SK-N-SH (cell line): ENCODE measurements at places on chromosomes 16 and 17.

- DNase-seq = no peak
Measured at GRCh38 chr16:2211923-2212347, 1.3 kb upstream of the BRICD5 start.

DNA sequence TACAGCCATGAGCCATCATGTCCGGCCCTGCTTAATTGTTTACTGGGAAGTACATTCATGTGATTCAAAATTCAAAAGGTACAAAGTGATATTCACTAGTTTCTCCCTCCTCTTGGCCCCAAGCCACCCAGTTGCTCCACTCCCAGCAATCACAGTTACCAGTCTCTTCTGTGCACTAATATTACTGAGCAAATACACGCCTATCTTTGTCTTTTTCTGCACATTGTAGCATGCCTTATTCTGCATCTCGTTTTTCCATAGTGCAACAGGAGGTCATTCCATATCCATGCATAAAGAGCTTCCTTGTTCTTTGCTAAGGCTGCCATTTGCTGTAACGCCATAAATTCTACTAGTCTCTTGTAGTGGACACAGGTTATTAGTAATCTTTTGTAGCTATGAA lies 2.2 kb upstream of the ALOX15 start:
- DNase-seq = no peak

GRCh38 chr17:61239327-61239726 lies 160.3 kb upstream of the TBX2 start:
- DNase-seq = no peak

DNA sequence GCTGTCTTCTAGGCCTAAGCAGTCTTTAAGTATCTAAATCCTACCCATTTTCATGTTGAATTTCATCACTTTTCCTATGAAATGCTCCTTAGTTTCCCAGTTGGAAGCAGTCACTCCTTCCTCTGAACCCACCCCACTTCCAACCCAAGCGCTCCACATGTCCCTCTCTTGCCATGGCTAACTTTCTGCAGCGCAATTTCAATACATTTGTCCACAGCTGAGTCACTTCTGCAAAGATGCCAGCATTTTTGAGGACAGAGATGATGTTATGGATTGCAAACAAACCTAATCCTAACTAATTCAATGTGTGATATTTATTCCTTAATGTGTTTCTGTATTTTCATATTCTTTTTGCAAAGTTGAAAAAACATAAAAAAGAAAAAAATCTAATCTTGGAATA lies 71.7 kb downstream of the HLF start:
- no peak for DNase-seq

- DNase-seq = no peak
Measured at GRCh38 chr16:70725912-70726828, 40.3 kb upstream of the MTSS2 start.

- DNase-seq = no peak
Measured at GRCh38 chr16:386641-387156, 4.9 kb upstream of the PGAP6 start.

- DNase-seq = no peak
Measured at GRCh38 chr16:35730251-35730650, 2270.8 kb downstream of the TP53TG3F start.

DNA sequence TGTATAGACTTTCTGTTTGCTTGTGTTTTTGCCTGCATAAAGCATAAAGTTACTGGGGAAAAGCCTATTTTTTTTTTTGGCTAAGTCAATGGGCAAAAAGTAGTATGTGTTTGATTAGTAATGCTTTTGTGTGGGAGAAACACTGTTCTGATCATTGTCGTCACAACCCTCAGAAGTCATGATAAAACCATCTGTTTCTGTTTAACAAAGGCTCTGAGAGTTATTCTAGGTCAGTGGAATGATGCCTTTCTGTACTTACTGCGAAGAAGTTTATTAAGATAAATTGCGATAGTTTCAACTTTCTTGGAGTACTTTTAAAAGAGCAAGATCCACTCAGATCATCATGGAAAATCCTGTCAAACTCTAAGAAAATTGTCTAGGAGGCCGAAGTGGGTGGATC lies 80.9 kb downstream of the PRKCA start:
- peak; percentile 54 for DNase-seq

DNA sequence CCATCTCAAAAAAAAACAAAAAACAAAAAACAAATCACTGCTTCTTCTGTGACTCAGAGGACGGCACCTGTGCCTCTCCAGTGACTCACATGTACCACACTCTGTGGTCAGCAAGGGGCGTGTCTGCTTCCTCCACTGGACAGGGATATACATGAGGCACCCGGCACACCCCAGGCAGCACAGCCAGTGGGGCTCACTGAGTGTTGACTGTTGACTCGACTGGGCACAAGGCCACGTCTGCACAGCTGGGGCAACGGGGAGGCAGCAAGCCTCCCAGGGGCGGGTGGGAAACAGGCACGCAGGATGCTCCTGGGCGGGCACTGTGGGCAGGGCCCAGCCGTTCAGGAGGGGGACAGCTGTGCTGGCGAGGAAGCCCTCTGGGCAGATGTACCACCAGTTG lies 64.1 kb downstream of the TIMM22 start:
- DNase-seq = no peak

- DNase-seq = peak; percentile 90
Measured at GRCh38 chr17:81961087-81961511, at the start of gene NOTUM. NOTUM (minus strand) TSS chr17:81961187; CDS start chr17:81960909, 278 bp downstream.

DNA sequence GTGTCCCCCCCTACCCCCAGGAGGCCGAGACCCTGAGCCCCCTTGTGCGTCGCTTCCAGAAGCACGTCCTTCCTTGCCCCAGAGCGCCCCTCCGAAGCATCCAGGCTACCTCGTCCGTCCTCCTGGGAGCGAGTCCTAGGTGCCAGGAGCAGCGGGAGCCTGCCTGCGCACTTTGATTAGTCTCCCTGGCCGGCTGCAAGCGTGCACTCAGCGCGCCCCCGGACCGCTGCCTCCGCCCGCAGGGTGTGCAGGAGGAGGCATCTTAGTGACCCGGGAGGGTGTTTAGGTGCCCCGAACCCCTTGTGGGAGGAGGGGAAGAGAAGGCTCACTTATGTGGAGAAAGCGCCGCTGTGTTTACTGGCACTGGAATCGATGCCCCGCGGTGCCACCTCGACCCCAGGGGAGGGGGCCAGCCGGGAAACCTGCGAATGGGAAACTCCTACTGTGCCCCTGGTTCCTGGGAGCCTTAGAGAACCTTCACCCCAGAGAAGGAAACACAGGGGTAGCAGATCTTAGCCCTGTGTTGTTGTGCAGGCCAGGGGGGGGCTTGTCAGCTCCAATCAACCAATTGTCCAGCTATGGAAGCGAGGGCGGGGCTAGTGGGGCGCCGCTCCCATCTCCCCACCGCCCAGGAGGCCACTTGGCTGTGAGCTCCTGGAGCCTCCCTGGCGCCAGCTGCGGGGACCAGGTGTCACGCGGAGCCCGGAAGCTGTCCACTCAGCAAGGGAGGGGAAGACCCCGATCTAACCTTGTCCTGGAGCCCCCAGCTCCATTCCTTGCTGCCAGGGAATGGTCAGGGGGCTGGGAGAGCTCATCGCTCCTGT lies 922.8 kb upstream of the EEF2KMT start:
- peak; percentile 67 for DNase-seq

- no peak for DNase-seq
Measured at GRCh38 chr16:88552815-88553214, 17.4 kb upstream of the ZC3H18 start.

- DNase-seq = no peak
Measured at GRCh38 chr17:37718324-37719048, 26.4 kb downstream of the HNF1B start.

GRCh38 chr17:46896991-46897390 lies 26.0 kb upstream of the GOSR2 start:
- no peak for DNase-seq
